ENCODE measurements at places on chromosomes 3 and 15.

DNA sequence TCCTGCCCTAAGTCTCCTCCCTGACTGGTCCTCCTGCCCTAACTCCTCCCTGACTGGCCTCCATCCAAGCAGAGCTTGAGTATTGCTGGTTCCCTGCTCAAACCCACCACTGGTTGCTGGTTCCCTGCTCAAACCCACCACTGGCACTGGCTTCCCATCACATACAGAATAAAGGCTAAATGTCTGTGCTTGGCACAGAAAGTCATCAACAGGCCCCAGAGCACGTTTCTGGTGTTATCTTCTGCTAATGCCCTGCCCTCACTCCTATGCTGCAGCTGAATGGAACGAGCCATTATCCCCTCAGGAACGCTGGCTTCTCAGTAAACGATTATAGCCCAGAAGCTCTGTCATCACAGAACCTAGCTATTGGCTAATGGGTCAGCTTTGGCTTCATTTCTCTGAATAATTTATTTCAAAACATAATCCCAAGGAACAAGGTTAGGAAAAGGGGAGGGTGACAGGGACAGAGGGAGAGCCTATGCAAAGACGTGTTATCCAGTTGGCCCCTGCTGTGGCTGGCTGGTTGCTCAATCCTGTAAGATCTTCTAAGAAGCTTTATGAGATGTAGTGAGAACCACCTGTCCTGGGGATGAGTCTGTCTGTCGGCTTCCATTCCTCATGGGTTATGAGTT lies 6.3 kb upstream of the MUC20 start:
- no peak for DNase-seq

DNA sequence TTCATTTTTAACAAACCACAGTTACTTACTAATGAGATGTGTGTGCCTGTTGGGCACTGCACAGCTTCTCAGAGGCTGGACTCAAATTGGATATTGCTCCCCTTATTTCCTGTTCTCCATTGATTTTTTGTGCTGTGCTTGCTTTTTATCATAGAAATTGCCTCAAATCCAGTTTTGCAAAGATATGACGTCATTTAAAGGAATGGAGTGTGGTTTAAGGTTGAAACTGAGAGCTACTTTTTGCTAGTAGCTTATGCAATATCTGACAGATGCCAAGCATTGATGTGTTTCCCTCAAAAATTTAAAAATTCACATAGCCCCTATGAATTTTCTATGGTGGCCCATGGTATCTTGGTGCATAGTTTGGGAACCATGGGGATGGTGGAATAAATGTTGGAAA lies 67.7 kb upstream of the ROPN1 start:
- DNase-seq = no peak

DNA sequence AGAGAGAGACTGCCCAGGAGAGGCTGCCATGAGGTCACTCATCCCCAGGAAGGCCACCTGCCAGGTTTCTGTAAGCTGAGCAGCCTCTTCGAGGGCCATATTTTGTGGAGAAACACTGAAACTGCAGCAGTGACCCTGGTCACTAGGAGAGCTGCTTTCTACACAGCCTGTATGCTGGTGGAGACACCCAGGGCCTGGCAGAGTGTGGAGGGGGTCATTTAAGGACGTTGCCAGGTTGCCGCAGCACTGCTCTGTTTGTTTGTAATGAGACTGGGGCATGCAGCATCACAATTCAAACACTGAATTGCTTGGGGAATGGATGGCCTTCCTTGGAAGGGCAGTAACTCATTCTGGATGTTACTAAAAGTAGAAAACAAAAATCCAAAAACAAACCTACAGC lies 104.9 kb upstream of the TRIM42 start:
- no peak for DNase-seq

DNA sequence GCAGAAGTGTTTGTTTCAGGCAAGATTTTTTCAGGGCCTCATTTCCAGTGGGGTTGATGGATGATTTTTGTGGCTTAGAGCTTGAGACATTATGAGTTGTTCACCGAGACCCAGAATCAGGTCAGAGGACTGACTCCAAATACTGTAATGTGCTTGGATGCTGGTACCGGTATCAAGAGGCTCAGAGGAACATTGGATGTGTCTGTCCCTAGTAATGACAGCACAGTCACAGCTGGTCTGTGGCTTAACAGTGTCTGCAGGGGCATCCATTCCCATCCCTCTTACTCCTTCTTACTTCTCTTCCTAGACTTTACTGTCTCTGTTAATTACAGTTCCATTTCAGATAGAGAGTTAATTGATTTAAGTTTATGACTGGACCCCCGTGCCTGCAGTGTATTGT lies 107.8 kb downstream of the PTPRG start:
- DNase-seq = no peak

DNA sequence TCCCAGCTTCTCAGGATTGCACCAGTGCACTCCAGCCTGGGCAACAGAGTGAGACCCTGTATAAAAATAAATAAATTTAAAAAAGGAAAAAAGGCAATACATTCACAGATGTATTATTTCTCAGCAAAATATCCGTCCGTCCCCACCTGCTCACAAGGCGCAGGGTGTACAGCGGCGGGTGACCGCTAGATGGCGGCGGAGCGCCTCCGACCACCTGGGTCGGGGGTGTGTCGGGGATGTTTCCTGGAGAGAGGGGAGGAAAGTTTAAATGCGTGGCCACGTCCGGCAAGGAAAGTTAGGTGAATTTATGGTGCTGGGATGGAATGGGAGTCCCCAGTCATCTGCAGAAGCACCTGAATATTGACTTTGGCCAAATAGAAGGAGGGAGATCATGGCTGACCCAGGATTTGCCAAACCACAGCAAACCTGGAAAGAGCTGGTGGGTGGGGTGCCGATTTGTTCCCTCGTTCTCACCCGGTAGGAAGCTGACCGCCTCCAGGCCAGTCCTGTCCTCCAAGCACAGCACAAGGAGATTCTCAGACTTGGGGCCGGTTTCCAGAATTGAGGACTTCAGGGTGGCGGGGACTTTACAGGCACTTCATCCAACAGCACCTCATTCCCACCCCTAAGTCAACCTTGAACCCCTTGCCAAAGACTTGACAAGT lies 88.3 kb downstream of the TMEM266 start:
- peak; percentile 55 for DNase-seq

DNA sequence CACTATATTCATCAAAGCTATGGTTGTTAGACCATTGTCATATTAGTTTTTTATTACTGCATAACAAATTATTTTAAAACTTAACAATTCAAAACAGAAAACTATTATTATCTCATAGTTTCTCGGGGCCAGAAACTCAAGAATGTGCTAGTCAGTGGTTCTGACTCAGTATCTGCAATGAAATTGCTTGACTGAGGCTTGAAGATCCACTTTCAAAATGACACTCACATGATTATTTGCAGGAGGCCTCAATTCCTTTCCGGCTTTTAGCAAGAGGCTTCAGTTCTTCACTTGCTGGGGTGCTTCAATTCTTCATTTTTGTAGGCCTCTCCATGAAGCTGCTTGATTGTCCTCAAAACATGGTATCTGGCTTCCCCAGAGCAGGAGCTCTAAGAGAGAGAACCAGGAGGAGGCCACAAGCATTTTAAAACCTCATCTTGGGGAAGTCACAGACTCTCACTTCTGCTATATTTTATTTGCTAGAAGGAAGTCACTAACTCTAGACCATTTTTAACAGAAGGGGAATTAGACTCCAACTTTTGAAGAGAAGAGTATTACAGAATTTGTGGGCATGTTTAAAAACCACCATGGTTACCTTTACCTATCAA lies 383.7 kb downstream of the MFSD1 start:
- DNase-seq = no peak

- DNase-seq = peak; percentile 22
These were observed 302.0 kb downstream of the EDEM1 start for GRCh38 chr3:5489536-5489935.

- DNase-seq = no peak
These were observed 134.1 kb downstream of the VPS8 start for GRCh38 chr3:184945886-184946625.

DNA sequence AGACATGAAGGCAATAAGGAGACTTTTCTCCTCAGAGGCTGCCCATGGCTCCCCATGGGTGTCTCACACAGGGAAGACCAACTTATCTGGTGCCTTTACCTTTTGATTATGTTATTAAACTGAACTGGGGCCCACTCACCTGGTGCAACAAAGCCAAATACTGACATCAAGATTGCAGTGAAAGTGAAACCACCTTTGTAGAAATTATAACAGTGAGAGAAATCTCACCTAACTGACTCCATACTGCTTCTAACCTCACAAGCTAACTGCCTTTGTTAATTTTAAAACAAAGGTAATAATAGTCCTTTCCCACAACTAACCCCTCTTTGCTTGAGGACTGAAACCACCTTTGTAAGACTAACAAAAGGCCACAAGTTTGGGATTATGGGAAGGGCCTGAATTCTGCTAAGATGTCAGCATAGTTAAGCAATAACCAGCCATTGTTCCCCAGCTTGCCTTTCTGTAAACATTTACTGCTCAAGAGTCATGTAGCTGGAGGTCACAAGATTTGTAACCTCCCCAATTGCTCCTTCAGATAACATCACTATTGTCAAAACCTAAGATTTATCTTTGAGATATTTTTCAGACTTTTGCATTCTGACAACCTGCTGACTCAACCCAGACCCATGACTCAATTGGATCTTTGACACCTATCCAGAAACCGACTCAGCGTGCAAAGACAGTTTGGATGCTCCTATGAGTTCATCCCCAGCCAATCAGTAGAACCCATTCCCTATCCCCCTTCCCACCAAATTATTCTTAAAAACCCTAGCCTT lies 420.3 kb upstream of the CFAP20DC start:
- no peak for DNase-seq

DNA sequence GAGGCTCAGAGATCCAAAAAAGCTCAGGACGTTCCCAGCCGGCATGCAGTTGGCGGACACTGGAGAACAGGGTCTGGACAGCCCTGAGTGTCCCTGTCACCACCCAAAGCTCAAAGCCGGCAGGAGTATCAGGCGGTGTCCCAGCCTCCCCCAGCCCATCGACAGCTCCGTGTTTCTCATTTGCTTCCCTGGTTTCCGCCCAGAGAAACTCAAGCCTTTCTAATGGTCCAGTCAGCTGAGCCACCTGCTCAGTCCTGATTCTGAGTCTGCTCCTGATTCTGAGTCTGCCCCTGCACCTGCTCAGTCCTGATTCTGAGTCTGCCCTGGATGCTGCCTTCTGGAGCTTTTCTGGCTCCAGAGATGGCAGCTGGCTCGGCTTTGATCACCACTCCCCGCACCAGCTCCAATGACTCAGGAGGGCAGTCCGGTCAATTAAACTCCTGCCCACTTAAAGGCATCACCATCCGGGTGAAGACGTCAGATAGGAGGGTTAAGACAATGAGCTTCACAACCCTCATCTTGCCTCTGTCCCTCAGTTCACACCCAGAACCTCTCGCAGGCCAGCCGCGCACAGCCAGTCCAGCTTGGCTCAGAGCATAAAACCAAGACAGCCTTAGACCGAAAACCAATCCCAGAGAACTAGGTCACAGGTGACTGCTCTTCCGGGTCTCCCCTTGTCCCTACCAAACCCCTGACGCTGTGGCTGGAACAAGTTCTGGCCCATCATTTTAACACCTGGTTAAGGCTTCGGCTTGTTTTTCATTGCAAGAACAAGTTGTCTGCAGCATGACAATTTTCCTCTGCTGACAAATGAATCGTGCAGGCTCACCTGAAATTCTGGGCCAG lies 6.8 kb downstream of the PCSK6 start:
- no peak for DNase-seq

DNA sequence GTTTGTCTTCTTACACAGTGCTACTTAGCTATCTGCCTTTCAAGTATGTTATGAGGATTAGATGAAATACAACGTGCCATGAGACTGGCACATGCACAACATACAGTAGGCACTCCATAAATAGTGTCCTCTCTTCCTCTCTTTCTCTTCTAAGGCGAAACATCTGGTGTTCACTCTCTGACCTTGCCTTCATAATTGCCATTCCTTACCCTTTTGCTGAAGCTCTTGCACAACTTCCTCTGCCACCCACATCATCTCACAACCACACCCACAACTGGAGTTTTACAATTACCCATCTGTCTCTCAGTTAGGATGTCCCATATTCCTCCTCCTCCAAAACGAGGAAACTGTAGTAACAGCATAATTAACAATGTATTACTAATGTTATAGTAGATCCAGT lies 26.4 kb upstream of the ACP3 start:
- no peak for DNase-seq

- no peak for DNase-seq
These were observed 11.2 kb downstream of the MYD88 start for GRCh38 chr3:38149708-38150107.

GRCh38 chr3:127758013-127758412 lies 64.3 kb downstream of the MGLL start:
- DNase-seq = no peak

- no peak for DNase-seq
These were observed 115.4 kb upstream of the RAD18 start for GRCh38 chr3:9078561-9079240.

DNA sequence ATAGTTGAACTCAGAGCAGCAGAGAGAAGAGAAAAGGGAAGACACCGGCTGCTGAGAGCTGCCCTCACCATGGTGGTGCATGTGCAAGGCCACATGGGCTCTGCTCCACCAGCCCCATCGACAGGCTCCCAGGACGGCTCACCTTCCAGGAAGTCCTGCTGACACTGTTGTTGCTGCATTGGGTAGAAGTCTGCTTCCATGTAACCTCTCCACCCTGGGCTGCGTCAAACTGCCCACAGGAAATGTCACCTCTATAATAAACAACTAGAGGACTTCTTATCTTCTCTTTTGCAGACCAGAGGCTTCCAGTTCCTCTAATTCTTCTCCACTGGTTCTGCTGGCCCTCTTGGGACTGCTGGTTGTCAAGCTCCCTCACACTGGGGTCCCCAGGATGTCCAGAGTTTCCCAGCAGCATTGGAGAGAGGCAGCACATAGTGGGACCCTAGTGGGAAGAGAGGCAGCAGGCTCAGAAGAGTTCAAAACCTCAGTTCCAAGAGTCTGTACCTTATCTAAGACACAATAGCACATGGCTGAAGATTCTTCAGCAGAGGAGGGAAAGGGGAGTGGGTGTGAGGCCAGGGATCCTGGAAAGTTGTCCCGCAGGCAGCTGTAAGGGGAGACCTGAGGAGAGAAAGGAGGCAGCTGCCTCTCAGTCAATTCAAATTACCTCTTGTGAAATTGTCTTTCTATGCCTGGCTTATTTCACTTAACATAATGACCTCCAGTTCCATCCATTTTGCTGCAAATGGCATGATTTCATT lies 5.8 kb upstream of the CCR3 start:
- DNase-seq = no peak

DNA sequence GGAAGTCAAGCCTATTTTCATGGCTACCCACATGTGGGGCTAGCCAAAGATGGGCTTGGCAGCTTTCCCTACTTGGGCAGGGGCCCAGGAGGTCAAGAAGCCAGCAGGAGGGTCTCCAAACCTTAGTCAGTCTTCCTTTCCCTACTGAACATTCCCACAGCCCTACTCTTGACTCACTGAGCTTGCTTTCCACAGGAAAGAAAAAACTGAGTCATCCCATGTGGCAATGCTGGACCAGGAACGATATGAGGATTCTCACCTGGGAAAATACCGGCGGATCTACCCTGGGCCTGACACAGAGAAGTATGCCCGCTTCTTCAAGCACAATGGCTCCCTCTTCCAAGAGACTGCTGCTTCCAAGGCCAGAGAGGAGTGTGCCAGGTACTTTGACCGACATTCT lies 3.7 kb upstream of the NGRN start:
- DNase-seq = no peak

GRCh38 chr15:23857028-23857641 lies 170.0 kb upstream of the NDN start:
- no peak for DNase-seq
